ENCODE measurements at places on chromosomes 16 and 17.

- no peak for DNase-seq
These were observed 12.0 kb downstream of the EEF2K start for GRCh38 chr16:22217890-22218730.

DNA sequence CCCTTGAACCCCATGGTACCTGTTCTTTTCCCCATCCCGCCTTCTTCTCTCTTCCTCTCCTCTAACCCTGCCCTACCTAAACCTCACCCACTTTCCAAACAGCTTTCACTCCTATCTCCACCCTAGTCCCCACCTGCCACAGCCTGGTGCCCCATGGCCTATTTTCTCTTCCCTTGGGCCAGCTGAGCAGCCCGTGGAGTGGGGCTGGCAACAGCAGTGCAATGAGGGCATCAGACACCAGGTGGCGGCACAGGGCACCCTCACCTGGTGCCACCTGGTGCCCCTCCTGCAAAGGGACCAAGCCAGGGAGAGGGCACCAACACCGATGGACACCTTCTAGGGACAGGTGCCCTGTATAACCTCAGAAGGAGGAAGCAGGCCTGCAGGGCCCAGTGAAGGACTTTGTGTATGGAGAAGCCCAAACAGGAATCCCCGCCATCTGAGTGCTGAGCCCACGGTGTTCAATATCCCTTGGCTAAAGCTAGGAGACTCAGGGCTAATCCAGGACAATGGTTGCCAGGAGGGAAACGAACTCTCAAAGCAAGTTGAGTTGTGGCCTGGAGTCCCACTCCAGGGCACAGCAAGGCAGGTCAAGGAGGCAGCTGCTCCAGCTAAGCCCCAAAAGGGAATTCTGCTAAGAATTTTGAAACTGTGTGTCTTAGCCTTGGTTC is 4.0 kb upstream of the ABCC3 start:
- no peak for DNase-seq

GRCh38 chr16:24950275-24950674 is 64.9 kb downstream of the ARHGAP17 start:
- no peak for DNase-seq

GRCh38 chr17:50585891-50586290 is 25.4 kb downstream of the CACNA1G start:
- DNase-seq: no peak

- peak; percentile 71 for DNase-seq
These were observed 878 bp upstream of the DNAJA2 start for GRCh38 chr16:46974352-46974751.

- DNase-seq: no peak
These were observed 139.8 kb downstream of the KATNIP start for GRCh38 chr16:27689711-27690110.

DNA sequence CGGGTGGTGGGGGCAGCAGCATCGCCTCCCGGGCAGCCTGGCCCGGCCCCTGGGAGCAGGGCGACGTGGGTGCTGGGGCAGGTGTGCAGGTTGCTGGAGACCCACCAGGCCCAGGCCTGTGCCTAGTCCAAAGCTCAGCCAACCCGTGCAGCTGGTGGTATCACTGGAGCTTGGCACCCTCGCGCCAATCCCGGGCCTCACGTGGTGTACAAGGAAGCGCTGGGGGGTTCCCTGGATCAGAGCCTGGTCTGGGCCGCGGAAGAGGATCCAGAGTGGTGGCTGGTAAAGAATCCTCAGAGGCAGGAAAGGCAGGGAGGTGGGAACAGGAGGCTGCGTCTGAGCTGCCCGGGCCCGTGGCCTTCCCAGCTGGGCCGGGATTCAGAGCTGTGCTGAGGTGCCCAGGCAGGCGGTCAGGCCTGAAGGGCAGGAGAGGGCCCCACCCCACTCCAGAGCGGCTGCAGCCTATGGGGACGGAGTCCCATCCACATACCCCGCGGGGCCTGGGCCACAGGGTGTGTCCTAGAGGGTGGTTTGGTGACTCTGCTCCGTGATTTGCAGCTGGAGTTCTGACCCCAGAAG is 36.2 kb downstream of the ZFPM1 start:
- no peak for DNase-seq

DNA sequence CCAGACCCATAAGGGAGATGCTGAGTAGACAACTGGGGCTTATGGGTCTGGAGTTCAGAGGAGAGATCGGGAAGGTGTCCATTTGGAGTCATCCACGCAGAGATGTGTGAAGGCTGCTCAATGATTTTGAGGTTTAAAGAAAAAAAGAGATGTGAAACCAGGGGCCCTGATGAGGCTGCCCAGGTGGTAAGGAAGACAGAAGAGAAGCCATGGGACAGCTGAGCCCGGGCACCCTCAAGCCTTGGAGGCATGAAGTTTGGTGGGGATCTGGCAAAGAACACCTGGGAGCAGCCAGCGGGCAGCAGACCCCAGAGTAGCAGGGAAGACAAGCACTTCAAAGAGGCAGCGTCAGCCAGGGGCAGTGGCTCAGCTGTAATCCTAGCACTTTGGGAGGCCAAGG is 20.8 kb upstream of the MYO15B start:
- no peak for DNase-seq

GRCh38 chr16:88810166-88810911 is 1.4 kb downstream of the APRT start:
- peak; percentile 66 for DNase-seq

All from RKO (cell line).